HFFc6 (cell line): ENCODE measurements at places on chromosomes 3 and 15.
A peak's percentile ranks its signal among the peaks of the same experiment; 100 is the strongest.

- DNase-seq, result no peak
Observed at GRCh38 chr3:63687278-63688225, 35.1 kb downstream of the SNTN start.

DNA sequence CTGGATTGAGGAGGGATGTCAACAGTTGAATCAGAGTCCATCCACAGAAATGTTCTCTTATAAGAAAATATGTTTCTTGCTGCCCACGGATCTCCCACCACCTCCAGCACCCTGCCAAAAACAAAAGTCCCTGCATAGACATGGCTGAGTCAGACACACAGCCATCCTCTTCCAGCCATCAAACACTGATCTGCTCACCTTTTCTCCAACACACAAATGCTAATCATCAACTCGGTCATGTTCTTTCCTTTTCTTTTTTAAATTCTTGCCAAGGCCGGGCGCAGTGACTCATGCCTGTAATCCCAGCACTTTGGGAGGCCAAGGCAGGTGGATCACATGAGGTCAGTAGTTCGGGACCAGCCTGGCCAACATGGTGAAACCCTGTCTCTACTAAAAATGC is 110.7 kb upstream of the IL12A start:
- DNase-seq, result no peak

DNA sequence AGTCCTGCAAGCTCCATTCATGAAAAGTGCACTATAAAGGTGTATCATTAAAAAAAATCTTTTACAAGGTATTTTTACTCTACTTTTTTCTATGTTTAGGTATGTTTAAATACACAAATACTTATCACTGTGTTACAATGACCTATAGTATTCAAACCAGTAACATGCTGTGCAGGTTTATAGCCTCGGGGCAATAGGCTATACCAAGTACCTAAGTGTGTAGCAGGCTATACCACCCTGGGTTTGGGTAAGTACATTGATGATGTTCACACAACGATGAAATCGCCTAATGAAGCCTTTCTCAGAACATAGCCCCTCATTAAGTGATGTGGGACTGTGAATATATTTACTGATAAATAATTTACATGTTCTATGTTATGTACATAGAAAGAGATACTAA is 104.6 kb downstream of the ATP1B3 start:
- DNase-seq, result no peak

- DNase-seq, result no peak
Observed at GRCh38 chr3:135967867-135968266, 2.3 kb downstream of the PPP2R3A start.

GRCh38 chr3:37598808-37599581 is 262.7 kb upstream of the CTDSPL start:
- DNase-seq, result no peak

DNA sequence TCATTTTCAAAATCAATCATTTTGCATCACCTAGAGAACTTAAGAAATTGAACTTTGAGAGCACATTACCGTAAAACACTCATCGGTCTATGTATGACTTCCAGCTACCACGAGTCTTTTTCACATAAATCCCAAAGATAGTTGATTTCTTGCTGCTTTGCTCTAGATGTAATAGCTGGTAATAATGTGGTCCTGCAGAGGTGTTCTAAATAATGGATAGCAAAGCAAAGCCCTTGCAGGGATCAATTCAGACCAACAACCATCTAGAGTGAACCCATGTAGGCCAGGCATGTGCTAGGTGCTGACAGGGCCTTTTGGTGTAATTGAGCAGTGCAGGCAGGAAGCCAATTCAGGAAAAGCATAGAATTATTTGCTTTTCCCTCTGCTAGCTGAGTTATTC is 26.1 kb upstream of the C3orf80 start:
- no peak for DNase-seq

GRCh38 chr3:129824926-129825541 is 68.5 kb downstream of the TMCC1 start:
- DNase-seq, result peak; percentile 30

GRCh38 chr15:81170511-81170910 is 26.2 kb upstream of the IL16 start:
- DNase-seq, result no peak

DNA sequence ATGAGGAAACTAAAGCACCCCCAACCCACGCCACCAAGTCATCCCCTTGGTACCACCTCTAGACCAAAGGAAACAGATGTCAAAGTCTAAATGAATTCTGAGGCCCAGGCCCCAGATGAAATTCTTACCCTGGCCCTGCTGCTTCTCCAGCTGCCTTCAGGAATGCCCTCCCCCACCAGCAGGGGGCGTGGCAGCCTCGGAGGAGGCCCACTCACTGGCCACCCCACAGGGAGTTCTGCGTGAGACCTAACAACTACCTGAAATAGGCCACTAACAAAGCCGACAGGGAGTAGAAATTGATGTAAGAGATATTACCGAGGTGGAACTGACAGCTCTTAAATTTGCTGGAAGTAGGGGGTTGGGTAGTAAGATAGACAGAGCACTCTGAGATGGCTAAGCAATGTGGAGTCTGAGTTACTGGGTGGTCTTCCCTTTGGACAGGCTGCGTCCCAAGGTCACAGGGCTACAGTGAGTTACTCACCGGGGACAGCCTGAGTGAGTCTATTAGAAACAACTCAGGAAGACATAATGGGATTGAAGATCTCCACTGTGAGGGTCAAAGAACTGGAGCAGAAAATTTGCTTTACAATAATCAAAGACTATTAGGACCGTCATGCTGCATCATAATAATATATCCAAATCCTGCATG is 240.7 kb downstream of the SHOX2 start:
- DNase-seq, result no peak

- DNase-seq, result no peak
Observed at GRCh38 chr3:122055215-122055614, at the start of gene CD86. CD86 (plus strand) TSS chr3:122055362; CDS start chr3:122055490, 128 bp downstream.

DNA sequence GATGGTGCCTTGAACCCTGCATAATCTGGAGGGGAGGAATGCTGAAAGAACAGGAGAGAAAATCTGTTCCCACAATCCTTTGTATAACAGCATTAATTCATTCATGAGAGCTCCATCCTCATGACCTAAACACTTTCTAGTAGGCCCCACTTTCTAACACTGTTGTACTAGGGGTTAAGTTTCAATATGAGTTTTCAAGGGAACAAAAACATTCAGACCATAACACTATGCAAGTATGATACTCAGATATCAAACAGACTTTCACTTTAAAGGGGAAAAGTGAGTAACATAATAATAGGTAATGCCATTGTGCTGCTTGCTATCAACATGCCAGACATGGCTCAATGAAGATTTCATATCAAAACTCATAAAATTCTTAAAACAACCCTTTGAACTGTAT is 32.4 kb upstream of the PLSCR2 start:
- no peak for DNase-seq

- no peak for DNase-seq
Observed at GRCh38 chr3:13027154-13027553, 46.1 kb downstream of the IQSEC1 start.

DNA sequence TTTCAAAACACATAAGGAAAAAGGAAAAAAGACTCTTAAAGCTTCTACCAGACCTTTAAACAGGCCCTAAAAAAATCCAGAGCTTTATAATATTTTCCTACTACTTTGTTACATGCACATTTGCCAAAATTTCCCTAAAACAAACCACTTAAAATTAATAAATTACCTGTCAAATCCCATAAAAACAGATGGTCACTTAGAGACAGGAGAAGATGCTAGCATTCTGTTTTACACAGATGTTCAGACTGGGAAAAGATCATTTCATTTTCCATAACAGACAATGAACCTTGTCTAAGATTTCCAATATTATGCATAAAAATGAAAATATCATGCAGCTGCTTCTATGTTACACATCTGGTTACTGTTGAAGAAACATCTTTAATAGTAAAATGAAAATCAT is 66.6 kb downstream of the SUCLG2 start:
- no peak for DNase-seq

- DNase-seq, result no peak
Observed at GRCh38 chr3:169552533-169552932, 111.0 kb downstream of the MECOM start.

- no peak for DNase-seq
Observed at GRCh38 chr3:99128235-99128634, 226.7 kb upstream of the DCBLD2 start.

DNA sequence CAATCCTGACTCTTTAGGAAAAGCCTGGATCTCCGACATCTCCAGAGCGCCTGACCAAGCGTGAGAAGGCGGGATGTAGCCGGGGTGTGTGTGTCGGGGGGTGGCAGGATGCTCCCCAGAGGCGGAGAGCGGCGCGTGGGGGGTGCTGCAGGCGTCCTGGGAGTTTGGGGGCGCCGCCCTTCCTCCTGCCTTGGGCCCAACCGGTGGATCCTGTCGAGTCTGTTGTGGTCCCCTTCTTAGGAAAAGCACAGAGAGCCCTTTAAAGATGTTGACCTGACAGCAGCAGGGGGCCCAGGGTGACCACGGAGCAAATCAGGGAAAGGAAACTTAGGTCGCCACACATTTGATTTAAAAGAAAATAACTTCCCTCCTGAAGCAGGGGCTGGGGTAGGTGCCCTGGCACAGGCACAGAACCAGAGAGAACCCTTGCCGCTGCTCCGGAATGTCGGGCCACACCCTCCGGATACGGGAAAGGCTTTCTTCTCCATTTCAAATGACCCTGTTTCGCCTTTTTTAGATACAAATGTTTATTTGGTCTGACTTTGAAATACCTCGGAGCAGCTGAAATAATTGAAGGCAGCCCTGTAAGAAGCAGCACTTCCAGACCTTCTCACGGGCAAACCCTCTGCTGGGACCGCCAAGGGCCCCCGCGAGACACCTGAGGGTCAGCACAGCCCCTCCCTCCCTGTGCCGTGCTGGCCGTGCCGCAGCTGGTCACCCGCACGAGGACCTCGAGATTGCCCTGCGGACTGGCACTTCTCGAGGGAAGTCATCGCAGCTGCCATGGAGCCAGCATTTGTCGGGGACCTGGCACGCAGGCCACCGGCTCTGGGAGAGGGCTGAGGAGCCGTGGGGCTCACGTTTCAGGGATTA is 102.9 kb upstream of the KLF13 start:
- no peak for DNase-seq

- DNase-seq, result no peak
Observed at GRCh38 chr15:101504866-101505609, 15.5 kb upstream of the PCSK6 start.

DNA sequence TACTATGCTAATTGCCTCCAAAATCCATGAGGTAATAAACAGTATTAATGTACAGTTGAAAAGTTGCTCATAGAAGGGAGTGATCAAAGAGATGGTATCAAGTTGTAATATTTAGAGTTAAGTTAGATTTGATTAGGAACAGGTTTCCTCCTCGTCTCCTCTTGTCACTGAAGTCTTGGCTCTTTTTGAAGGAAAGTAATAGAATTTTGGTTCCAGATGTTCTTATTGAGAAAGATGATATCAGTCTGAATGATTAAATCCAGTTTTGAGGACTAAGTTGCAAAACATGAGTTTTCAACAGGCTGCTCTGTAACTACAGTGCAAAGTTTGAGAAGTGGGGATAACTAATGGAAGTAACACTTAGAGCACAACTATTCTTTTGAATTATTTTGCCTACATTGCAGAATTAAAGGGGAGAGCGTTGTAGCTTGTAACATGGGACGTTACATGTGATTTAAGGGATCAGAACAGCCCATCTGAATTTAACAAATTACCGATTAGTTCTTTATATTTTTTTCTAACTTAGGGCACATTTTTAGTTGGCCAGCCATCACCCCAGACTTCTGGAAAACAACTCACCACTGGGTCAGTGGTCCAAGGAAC is 48.3 kb downstream of the MAP6D1 start:
- DNase-seq, result no peak

DNA sequence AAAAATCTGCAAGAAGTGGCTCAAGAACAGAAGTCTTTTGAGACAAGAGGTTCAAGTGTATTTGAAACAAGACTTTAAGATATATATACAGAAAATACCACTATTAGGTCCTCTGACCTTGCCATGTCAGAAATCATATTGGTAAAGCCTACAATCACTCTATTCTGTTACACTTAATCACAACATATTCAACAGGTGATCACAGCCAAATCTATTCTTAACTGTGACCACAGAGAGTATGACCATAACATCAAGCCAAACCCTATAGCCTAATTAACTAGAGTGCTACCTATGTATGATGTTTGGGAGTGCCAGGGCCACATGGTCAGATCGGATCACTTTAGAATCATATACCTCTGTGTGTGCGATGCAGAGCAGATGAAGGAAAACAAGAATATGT is 2.2 kb downstream of the DNAJC19 start:
- DNase-seq, result no peak

DNA sequence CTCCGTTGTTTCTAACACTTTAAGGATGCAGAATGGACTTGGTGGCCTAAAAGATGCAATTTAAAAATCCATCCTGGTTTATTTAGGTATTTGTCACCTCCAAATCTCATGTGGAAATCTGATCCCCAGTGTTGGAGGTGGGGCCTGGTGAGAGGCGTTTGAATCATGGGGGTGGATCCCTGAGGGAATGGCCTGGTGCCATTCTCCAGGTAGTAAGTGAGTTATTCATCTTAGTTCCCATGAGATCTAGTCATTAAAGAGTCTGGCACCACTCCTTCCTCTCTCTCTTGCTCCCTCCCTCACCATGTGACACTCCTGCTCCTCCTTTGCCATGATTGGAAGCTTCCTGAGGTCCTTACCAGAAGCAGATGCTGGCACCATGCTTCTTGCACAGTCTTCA is 339.1 kb downstream of the NTRK3 start:
- DNase-seq, result no peak

DNA sequence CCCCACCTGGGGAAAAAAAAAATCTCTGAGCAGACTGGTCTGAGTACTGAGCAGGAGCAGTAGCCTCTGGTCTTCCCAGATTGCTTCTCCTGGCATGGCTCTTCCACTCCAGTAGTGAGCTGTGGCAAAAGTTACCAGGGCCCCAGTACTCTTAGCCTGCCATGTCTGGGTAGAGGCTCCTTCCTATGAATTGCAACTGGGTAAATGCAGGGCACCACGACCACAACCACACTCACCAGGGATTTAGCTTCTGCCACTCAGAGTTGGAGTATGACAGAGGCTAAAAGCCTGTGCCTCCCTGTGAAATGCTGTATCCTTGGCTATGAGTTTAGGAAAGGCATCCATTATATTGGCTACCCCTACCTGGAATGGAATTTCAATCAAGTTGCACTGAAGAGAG is 67.9 kb upstream of the CCDC54 start:
- DNase-seq, result no peak

- no peak for DNase-seq
Observed at GRCh38 chr3:87576752-87577151, 300.4 kb upstream of the POU1F1 start.

GRCh38 chr3:170499562-170500156 is 81.0 kb downstream of the CLDN11 start:
- peak; percentile 68 for DNase-seq
